ENCODE measurements at places on chromosomes 11 and 22.

DNA sequence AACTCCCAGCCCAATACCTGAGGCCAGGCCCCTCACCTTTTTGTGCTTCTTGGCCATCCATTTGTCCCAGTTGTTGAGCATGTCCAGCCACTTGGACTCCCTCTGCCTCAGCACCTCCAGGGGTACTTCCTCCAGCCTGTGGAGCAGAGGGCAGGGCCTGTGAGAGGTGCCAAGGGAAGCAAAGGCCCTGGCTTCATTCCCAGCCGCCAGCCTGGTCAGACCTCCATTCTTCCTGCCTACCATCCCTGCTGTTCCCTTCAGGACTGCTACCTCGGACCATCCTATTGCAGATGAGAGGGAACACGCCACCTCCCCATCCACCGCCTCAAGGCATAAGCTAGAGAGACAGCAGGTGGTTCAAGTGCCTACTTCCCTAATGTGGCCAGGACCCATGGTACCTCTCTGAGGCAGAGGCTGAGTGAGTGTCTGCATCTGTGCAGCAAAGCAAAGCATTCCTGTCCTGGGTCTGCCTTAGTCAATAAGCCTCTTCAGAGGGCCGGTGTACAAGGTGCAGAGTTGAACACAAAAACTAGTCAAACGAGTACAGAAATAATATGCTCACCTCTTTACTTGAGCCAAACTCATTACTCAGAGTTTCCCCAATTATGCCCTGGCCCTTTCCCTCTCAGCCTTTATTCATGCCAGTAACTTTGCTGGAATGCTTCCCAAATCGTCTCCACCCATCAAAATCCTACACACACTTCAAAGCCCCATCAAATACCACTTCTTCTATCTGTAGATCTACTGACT lies 15.4 kb upstream of the CASTOR1 start:
- DNase-seq, result no peak

DNA sequence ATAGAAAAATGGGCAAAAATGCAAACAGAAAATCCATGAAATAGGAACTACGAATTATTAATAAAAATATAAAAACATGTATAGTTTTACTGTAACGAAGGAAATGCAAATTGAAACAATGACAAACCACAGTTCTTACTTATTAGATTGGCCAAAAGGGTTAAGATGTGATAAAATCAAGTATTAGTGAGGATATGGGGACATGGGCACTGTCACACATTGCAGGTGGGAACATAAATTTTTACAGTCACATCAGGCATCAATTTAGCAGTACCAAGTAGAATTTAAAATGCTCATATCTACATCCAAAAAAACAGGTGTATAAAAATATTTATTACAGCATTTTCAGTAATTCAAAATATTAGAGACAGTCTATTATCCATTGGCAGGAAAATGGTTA lies 353.2 kb upstream of the API5 start:
- no peak for DNase-seq

DNA sequence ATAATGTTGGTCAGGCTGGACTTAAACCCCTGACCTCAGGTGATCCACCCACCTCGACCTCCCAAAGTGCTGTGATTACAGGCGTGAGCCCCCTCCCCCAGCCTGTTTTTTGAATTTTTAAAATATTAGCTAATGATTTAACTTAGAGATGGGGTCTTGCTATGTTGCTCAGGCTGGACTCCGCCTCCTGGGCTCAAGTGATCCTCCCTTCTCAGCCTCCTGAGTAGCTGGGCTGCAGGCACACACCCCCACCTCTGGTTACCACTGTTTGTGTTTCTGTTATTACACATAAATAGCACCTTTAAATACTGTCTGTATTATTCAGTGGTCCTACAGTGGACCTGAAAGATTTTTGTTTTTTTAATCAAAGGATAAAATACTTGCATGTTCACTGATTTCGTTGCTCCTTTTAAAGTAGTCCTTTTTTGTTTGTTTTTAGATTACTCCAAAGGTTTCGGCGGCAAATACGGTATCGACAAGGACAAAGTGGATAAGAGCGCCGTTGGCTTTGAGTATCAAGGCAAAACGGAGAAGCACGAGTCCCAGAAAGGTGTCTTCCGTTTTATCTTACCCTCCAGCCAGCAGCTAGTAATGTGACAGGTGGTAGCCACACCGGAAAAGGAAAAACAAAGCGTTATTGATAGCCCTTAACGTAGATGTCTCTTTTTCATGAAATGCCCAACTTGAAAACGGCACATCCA lies 21.1 kb downstream of the CTTN start:
- no peak for DNase-seq

GRCh38 chr11:72454791-72455190 lies 20.5 kb upstream of the CLPB start:
- no peak for DNase-seq

DNA sequence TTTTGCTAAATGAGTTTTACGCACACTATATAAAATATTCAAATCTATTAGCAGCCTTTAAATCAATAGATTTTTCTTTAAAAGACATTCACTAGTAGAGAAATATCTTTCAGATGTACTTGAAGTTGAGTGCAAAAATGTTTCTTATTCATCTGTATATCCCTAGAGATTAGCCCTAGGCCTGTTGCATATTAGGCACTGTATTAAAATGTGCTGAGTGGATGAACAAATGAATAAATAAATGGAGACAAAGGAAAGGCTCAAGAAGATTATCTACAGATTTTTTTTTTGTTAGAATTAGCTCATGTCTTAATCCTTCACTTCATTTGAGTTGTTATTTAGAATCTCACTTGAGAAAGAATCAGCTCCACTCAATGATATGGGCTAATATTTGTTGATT lies 12.0 kb upstream of the MMP13 start:
- no peak for DNase-seq

DNA sequence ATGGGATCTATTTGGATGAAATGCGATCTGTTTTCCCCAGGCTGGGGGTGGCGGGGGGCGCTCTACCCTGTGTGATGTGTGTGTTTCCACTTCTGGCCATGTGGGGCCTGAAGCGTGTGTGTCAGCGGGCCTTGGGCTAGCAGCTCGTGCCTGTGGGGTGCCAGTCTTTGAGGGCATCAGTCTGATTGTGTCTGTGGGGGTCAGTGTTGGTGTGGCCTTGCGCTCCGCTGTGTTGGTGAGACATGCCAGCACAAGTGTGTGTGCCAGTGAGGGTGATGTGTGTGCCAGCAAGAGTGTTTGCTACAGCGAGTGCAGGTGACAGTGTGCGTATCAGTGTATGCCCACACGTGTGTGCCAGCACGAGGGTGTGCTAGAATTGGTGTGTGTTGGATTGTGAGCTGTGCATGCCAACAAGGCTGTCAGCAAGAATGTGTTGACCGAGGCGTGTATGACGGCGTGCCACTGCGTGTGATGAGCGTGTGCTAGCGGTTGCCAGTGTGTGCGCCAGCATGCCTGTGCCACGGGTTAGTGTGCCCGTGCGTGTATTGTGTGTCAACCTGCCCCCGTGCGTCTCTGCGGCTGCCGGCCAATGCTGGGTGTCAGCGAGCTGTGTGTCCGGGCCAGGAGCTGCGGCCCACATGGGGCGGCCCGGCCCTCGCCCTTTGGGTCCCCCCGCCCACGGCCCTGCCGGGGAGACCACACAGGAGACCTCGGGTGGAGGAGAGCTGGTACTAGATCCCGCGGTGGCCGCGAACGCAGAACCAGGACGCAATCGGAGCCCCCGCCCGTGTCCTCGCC lies 519 bp downstream of the ARRB1 start:
- DNase-seq, result no peak

DNA sequence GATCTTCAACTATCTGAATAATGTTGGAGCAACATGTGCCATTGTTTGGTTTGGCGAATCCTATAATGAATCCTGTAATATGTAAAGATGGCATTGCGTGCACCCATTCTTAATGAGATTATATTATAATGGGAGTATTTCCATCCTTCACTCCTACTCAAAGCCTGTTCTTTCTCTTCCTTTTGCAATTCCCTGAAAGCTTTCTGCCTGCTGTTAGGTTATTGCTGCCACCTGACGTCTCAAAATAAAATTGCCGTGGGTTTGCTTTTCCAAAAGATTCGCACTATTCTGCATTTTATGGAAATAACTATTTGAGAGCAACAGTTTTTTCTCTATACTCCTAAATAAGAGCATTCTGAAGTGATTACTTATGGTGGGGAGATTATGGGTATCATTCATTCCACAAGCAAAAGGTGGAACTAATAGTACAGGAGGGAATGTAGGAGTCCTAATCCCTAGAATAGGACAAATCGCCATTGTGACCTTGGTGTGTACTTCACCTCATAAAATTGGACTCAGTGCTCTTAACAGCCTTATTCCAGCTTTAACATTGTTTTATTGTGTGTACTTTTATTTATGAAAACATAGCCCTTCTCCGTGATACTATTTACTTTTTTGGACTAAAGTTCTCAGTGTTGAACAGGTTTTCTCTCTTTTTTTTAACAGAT lies 69.6 kb upstream of the ALKBH3 start:
- DNase-seq, result no peak

GRCh38 chr11:73350908-73351636 lies 25.1 kb upstream of the RELT start:
- peak; percentile 71 for DNase-seq

- no peak for DNase-seq
Measured at GRCh38 chr22:38863531-38864131, 8.4 kb downstream of the CBX6 start.

GRCh38 chr11:65311170-65311678 lies 3.4 kb upstream of the CDC42EP2 start:
- no peak for DNase-seq

DNA sequence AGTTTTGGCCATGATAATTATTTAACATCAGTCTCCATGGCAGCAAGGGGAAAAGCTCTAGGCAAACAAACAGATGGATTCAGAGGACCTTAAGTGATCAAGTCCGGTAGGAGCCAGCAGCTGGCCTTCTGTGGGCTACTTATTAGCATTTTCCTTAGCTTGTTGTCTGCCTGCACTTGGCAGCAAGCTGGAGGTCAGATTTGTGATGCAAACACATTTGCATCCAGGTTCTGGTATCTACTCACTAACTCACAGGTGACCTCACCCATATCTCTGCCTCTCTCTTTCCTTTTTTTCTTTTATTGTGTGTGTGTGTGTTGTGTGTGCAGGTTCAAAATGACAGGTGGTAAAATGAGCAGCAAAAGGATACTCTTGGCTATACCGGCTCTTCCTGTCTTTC lies 32.3 kb downstream of the ARHGAP42 start:
- DNase-seq, result no peak

DNA sequence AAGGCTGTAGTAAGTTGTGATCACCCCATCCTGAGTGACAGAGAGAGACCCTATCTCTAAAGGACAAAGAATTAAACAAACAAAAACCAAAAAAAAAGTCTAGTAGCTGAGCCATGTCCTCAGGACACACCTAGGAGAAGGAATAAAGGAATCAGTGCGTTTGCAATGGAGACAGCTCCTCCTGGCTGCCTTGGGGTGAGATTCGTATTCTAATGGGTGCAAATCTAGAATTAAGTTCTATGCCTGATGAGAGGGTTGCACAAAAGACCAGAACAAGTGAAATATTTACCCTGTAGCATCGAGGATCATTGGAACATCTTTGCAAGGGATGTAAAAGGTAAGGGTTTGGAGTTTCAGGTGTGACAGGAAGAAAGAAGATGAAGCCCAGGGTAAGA lies 70.3 kb upstream of the BMAL1 start:
- no peak for DNase-seq

GRCh38 chr11:46437122-46437689 lies 45.6 kb upstream of the CHRM4 start:
- DNase-seq, result no peak

GRCh38 chr11:65742353-65742752 lies 21.8 kb upstream of the RNASEH2C start:
- no peak for DNase-seq

GRCh38 chr11:133945087-133945974 lies 11.4 kb downstream of the IGSF9B start:
- DNase-seq, result no peak

All from GM18507 (cell line).